ENCODE measurements at places on chromosomes 4 and X.

DNA sequence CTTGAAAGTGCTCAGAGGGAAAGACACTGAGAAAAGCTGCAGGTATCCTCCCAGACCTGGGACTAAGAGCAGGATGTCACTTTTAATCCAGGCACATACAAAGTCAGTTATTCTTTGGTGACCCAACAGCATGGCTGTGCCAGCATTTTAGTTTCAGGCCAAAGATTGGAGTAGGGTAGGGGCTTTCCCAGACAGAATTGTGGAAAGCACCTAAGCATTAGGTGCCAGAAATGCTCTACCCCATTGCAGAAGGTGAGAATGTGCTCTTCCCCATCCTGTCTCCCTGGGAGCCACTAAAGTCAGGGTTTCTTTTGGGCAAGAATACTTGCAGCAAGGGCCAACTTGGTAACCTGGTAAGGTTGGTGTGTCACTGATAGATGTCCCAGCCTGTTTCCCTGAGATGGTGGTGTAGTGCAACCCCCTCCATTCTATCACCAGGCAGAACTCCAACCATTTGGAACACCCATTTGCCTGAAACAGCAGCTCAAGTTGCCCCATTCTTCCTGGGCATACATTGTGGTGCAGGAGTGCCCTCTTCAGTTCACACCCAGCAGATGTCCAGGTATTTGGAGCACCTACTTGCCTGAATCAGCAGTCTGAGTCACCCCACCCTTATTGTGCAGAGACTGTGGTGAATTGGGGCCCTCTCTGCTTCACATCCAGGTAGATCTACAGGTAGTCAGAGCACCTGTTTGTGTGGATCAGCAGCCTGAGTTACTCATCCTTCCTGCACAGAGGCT lies 183.5 kb downstream of the ZC4H2 start:
- DNase-seq, result no peak

DNA sequence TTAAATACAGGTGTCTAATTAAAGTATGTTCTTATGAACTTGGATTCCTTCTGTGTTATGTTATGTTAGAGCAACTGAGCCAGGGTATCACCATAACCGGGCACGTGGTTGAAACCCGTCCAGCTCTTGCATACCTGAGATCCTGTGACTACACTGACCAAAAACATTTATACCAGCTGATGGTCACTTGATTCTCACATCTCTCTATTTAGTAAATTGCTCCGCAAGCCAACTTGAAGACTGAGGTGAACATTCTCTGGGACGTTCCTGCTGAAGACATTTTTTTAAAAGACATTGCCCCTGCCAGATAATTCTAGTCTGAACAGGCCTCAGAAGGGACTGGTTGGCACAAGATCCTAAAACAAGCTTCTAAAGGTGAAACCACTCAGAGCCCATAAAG lies 550.0 kb upstream of the DIPK2B start:
- DNase-seq, result no peak

DNA sequence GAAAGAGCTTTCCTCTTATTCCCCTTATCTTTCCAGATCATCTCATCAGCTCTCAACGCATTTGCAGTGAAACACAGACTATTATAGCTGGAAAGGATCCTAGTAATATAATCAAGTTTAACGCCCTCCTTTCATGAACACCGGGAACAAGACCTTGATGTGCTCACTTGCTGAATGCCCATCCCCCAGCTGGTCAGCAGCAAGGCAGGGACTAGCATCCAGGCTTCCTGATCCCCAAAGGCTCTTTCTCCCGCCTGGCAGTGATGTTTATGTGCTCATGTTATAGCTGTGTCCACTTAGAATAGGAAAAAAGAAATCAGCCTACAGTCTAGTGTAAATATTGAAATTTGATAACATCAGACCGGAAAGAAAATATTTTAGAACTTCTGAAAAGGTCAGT lies 24.6 kb downstream of the GPC4 start:
- DNase-seq, result no peak

DNA sequence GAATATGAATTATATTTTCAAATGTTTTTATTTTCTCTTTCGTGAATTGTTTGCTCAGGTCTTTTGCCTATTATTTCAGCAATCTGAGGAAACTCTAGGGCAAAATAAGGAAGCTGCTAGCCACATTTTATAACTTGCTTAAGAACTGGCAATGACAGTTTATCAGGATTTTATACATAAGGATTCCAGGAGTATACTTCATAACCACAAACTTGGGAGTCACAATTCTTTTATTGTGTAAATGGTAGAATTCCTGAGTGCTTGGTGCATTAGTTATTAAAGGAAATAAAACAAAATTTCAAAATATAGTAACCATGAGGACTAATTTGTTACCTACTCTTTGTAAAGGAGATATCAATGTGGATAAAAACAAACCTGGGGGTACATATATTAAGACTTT lies 54.4 kb downstream of the PALLD start:
- no peak for DNase-seq

- DNase-seq, result no peak
Measured at GRCh38 chrX:49177873-49178480, 6.3 kb downstream of the PLP2 start.

- no peak for DNase-seq
Measured at GRCh38 chrX:103475381-103475780, 43.9 kb downstream of the RAB40A start.

DNA sequence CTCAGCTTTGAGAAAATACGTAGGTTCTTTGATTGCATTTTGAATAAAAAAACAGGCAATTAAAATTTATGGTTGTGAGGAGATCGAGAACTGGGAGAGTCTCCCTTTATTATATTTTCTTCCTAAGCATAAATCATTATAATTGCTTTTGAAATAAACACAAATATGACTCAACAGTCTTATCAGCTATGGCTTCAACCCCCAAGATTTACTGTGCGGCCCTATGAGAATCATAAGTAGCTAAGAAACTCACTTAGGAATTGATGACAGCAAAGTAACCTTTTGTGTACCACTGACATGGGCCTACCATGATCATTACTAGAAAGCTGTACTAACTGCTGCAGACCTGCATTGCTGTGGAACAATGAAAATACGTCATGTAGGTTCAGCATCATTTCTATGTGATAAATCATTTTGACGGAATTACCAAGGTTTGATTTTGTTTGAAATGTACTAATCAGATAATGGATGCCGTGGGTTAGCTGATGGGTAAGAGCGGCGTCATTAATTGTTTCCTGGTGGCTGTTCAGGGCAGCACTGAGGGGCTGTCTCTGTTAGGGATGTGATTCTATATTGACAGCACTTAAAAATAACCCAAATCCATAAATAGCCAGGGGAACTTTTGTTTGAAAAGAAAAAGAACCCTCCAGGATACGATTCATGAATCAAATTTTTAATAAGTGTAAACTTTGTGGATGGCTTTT lies 51.5 kb upstream of the GPRIN3 start:
- no peak for DNase-seq

DNA sequence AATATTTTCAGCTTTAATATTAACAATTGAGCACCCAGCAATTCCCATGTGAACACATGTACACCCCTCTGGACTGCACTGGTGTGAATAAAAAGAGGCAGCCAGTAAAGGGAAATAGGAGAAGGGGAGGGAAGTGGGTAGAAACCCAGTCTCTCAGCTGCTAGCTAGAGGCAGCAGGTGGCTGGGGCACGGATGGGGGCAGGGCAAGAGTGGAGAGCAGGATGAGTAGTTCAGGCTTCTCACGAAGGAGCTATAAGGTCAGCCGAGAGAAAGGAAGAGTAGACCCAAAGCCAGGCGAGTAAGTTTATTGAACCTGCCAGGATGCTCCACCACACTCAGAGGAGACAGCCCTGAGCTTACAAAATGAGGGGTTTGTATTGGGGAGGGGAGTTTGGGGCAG lies 184.8 kb upstream of the MTMR8 start:
- no peak for DNase-seq

GRCh38 chr4:143184217-143184502 lies 557 bp upstream of the USP38 start:
- no peak for DNase-seq

DNA sequence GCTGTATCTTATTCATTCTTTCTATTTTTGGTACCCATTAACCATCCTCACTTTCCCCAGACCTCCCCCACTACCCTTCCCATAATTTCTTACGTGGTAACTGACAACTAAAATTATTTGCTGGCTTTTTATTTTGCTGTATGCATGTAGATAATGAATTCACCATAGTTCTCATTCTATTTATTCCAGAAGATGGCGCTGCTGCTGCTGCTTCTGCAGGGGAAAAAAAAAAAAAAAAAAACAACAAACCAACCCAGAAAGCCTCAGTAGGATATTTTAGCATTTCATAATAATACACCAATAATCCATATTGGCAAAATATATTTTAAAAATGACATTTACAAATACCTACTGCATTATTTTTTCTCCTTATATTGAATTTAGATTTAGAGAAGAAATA lies 416.6 kb upstream of the MAGEB18 start:
- DNase-seq, result no peak

DNA sequence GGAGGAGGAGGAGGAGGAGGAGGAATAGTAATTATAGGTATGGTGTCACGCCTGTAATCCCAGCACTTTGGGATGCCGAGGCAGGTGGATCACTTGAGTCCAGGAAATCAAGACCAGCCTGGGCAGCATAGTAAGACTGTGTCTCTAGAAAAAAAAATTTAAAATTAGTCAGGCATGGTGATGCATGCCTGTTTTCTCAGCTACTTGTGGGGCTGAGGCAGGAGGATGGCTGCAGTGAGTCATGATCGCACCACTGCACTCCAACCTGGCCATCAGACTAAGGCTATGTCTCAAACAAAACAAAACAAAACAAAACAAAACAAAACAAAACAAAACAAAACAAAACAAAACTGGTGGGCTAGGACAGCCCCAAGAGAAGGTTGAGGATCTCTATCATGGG lies 3.0 kb downstream of the STARD8 start:
- no peak for DNase-seq

GRCh38 chr4:144499777-144500176 lies 146.2 kb upstream of the HHIP start:
- no peak for DNase-seq

GRCh38 chr4:42347076-42347475 lies 50.2 kb upstream of the SHISA3 start:
- no peak for DNase-seq

GRCh38 chrX:68396953-68397352 lies 36.3 kb downstream of the OPHN1 start:
- no peak for DNase-seq

DNA sequence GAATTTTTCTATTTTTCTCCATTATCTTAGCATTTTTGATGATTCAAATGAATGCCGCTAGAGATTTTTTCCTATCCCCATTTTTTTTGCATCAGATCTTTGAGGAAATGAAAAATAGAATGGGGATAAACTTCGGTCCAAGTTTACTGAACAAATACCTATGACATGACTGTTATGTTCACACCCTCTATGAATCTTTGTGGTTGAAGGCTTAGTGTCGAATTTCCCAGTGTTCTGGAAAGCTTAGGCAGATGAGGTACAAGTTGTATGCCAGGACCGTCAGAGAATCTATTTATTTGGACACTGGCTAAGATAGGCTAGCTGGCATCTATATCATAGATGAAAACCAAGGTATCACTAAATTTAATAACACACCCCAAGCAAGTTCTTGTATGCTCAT lies 123.4 kb downstream of the SPCS3 start:
- no peak for DNase-seq

GRCh38 chrX:15761564-15762191 lies 23.6 kb downstream of the CA5B start:
- peak; percentile 34 for DNase-seq

- DNase-seq, result no peak
Measured at GRCh38 chr4:118997601-118998000, 108.9 kb downstream of the SYNPO2 start.

GRCh38 chrX:110268886-110269285 lies 49.0 kb downstream of the AMMECR1 start:
- no peak for DNase-seq

DNA sequence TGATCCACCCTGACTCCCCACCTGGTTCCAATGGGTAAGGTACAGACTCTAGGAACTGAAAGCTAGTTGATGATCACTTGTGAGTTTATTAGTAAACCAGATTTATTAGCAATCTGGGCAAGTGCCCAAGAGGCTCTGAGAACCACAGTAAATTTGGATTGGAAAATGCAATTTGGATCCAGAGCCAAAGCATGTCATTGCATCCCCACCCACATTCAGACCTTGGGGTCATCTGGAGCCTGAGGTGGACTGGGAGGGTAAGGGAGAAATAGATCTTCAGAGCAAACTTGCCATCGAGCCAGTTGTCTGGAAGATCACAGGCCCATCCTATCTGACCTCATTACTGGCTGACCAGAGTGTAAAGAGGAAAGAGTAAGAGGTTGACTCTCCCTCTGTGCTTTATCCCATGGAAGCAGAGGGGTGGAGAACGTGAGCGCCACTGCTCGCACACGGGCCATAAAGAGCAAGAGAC lies 78.7 kb upstream of the RASGEF1B start:
- no peak for DNase-seq

DNA sequence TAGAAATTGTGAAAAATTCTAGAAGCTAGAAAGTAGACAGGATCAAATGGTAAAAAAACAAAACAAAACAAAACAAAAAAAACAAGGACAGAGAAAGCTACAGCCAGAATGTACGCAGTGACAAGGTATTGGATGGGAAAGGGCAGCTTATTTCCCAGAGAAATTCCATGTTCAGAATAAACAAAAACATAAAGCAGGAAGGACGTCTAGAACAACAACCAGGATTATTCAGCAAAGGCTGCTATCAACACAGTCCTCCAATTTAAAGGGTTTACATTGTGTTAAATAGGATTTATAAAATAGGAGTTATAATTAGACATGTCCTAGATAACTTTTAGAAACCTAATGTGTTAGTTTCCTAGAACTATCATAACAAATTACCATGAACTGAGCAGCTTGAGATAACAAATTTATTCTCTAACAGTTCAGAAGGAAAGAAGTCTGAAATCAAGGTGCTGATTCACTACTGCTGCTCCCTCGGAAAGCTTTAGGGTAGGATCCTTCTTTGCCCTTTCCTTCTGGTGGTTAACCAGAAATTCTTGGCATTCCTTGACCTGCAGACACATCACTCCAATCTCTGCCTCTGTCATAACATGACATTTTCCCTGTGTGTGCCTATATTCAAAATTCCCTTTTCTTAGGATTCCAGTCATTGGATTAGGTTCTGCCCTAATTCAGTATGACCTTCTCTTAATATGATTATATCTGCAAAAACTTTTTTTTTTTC lies 175.6 kb downstream of the SNCA start:
- DNase-seq, result no peak

- DNase-seq, result no peak
Measured at GRCh38 chr4:123306769-123307168, 89.8 kb upstream of the SPRY1 start.

- DNase-seq, result no peak
Measured at GRCh38 chr4:18398661-18399060, 377.1 kb upstream of the LCORL start.

GRCh38 chr4:96729641-96730040 lies 889.7 kb downstream of the PDHA2 start:
- no peak for DNase-seq

DNA sequence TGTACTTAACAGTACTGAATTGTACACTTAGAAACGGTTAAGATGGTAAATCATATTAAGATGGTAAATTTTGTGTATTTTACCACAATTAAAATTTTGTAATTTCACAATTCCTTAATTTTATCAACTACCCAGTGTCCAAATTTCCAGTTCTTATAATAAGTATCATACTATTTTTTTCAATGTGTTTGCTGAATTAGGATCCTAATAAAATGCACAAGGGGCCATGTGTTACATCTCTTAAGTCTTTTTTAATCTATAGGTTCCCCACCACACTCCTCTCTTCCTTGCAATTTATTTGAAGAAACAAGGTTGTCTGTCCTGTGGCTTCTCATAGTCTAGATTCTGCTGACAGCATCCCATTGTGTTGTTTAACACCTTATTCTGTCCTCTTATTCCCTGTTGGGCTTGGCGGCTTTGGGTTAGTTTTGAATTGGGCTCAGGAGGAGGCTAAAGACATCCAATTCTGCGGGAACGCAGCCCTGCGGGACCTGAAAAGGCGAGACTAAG lies 533 bp upstream of the SYAP1 start:
- DNase-seq, result no peak

All from activated CD4-positive, alpha-beta T cell treated with anti-CD3 and anti-CD28 coated beads, Interleukin-2, amount 50 U/mL, for 48 hours (primary cell).